ENCODE measurements at places on chromosomes 16 and 17.

DNA sequence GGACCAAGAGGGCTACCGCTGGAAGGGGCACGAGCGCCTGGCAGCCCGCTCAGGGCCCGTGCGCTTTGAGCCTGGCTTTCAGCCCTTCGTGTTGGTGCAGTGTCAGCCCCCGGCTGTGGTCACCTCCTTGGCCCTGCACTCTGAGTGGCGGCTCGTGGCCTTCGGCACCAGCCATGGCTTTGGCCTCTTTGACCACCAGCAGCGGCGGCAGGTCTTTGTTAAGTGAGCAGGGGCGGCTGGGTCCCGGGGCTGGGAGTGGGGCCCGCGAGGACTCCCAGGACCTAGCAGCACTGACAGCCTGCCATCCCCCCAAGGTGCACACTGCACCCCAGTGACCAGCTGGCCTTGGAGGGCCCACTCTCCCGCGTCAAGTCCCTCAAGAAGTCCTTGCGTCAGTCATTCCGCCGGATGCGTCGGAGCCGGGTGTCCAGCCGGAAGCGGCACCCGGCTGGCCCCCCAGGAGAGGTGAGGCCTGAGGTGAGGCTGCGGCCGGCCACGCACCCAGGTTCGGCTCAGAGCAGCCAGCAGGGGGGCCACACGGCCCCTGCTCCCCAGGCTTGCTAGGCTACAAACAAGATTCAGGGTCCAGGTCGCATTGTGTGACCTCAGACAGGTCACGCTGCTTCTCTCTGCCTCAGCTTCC is 17.4 kb upstream of the MYO15B start:
- no peak for DNase-seq

DNA sequence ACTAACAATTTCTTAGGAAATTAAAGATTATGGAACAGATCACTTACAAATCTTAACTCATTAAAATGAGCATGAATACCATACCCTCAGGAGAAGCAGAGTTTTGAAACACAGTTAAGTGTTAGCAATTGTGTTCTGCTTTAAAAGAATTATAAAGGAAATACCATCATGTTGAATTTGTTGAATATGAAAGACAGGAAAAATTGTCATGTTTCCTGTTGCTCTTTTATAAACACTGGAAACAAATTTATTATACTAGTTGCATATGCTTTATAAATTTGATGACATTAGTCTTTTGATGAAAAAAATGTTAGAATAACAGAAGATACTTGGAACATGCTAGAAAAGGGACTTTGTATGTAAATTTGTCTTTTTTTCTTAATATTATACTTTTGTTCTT is 59.7 kb downstream of the VMP1 start:
- no peak for DNase-seq

GRCh38 chr17:12472252-12473173 is 193.2 kb upstream of the MYOCD start:
- no peak for DNase-seq

DNA sequence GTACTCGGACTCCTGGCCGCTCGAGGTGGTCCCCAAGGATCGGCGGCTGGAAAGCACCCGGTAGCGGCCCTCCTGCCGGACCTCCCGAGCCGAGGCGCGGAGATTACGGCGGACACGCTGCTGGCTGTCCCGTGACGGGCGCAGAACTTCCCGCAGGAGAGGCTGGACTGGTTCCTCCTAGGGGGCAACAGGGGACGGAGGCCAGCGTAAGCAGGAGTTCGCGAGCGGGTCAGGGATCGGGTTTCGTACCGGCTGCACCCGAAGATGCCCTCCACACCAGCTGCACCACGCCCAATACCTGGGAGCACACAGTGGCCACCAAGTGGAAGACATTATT is 341 bp downstream of the SLC7A6OS start:
- no peak for DNase-seq

- DNase-seq = no peak
These were observed 3.5 kb upstream of the ERN2 start for GRCh38 chr16:23716484-23716883.

DNA sequence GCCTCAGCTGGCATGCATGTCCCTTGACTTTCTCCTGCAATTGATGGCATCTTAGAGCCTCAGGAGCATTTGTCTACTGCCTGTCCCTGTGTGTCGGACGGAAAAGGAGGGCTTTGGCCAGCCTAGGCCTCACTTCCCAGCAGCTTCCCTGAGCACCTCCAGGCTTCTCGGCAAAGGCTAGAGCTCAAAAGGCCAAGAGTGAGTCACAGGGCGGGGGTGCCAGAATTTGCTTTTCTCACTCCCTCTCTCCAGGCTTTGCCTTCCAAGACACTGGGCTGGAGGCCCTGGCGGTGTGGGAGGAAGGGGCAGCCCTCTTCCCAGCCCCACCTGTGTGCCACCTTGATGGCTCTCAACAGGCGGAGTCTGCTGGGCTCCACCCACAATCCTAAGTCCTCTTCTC is 107.3 kb upstream of the MAF start:
- DNase-seq = no peak

- DNase-seq = no peak
These were observed 267.3 kb downstream of the MAP2K4 start for GRCh38 chr17:12287953-12288352.

GRCh38 chr17:70071620-70072019 is 3.4 kb upstream of the KCNJ16 start:
- DNase-seq = no peak

DNA sequence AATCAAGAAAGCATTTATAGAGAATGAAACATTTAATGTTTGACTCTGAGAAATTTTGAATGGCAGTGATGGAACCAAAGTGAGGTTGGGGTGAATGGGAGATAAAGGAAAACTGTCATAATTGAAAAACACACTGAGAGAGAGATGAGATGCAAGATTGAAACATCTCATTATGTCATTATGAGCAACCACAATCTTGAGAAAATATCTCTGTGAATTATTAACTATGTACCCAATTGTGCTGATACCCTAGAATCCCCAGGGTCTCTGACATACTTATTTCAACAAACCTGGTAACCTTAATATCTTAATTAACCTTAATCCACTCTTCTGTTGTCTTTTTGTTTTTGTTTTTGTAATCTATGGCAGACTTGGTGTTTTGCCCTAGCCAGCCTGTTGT is 143.5 kb upstream of the HLF start:
- DNase-seq = no peak

DNA sequence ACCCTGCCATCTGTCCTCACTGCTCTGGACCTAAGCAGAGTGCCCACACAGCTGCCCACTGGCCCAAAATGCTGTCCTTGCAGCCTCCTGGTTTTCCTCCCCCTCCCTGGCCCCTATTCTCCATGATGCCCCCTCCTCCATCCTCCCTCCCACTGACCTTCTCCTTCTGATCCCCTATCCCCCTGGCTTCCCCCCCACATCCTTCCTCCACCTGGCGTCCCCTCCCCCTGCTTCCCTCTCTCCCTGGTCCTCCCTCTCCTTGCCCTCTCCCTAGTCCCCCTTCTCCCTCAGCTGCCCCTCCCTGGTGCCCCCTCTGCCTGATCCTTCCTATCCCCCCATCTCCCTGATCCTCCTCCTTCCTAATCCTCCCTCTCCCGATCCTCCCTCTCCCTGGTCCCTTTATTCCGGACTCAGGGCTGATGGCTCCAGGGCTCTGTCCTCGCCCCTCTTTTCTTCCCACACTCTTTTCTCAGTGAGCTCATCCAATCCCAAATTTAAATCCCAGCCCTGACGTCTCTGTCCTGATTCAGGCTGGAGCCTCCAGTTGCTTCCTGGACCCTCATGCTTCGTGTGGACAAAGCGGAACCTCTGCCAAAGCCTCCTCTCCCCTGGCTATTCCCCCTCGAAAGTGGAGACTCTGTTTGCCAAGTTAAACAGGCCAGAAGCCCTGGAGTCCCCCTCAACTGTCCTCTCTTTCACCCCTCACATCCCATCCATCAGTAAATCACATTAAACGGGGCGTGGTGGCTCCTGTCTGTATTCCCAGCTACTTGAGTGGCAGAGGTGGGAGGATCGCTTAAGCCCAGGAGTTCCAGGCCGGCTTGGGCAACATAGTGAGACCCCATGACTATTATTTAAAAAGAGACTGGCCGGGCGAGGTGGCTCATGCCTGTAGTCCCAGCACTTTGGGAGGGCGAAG is 18.1 kb upstream of the RHBDF2 start:
- no peak for DNase-seq

- no peak for DNase-seq
These were observed 1066.7 kb upstream of the RBFOX1 start for GRCh38 chr16:6265968-6266367.

DNA sequence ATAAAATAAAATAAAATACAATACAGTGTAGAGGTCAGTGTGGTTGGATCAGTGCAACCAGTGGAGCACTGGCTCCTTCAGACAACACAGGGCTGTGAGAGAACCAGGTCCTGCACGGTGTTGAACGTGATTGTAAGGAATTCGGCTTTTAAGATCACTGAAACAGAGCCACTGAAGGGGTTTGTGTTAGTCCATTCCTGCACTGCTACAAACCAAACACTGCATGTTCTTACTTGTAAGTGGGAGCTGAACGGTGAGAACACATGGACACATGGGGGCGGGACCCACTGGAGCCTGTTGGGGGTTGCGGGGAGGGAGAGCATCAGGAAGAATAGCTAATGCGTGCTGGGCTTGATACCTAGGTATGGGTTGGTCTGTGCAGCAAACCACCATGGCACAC is 193.2 kb upstream of the AXIN2 start:
- DNase-seq = no peak

- DNase-seq = no peak
These were observed 78.8 kb upstream of the RPRML start for GRCh38 chr17:47057830-47058229.

DNA sequence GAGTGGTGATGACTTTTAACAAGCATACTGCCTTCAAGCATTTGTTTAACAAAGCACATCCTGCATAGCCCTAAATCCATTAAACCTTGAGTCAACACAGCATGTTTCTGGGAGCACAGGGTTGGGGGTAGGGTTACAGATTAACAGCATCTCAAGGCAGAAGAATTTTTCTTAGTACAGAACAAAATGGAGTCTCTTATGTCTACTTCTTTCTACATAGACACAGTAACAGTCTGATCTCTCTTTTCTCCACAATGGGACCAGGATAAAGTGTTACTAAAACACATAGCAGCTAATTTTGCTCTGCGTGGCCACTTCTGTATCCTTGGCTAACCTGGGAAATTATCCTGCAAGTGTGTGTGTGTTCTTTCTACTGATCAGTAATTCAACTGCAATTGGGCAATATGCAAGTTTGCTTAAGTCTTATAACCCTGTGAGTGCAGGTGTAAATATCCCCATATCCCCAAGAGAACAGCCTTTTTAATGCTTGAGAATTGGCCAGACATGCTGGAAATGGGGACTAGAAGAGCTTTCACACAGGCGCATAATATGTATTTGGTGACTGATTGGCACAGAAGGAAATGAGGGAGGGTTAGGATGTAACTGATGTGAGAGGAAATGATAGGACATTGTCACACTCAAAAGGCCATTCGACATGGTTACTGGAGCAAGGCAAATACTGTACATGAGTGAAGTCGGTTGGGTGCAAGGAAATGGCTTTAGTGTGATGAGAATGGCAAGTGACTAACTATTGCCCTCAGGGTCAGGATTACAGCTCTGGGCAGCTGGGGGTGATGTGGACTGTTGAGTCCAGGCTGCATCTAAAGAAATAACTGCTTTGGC is 10.8 kb upstream of the ANKS4B start:
- DNase-seq = no peak

DNA sequence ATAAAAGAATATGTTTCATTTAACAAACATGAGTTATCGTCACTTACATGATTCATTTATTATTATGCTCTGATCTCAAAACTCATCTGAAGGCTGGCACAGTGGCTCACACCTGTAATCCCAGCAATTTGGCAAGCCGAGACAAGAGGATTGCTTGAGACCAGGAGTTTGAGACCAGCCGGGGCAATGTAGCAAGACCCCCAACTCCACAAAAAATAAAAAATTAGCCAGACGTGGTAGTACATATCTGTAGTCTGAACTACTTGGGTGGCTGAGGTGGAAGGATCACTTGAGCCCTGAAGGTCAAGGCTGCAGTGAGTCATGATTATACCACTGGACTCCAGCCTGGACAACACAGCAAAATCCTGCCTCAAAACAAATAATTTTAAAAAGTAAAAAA is 16.0 kb downstream of the APPBP2 start:
- no peak for DNase-seq

DNA sequence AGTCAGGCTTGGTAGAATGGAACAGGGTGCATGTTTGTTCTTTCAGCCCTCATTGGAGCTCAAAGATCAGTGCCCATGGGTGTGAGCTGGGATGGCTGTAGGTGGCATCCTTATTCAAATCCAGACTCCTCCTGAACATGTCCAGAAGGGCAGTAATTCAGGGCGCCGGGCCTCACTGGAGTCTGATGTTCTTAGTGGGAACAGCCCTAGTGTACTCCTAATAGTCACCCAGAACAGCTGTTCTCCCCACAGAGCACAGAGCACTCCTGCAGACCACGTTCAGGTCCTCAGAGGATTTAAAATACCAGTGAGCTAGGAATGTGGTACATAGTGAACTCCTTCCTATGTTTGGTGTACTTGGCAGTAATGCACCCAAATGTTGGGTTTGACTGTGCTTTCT is 96.2 kb downstream of the BANP start:
- no peak for DNase-seq

DNA sequence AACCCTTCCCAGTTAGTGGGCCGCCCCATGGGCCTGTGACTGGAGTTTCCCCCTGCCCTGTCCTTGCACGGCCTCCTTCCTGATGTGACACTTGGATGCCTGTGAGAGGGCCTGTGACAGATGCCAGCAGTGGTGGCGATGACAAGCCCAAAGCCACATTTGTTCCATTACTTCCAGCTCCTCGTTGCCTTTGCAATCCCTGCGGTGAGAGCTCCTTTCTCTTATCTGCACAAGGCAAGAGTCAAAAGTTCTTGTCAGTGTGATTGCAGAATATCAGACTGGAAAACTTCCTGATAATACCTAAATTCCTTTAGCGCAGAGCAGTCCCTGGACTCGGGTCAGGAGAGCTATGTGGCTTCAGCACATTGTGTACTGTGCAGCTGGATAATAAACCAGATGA is 54.4 kb upstream of the ARHGAP44 start:
- no peak for DNase-seq

DNA sequence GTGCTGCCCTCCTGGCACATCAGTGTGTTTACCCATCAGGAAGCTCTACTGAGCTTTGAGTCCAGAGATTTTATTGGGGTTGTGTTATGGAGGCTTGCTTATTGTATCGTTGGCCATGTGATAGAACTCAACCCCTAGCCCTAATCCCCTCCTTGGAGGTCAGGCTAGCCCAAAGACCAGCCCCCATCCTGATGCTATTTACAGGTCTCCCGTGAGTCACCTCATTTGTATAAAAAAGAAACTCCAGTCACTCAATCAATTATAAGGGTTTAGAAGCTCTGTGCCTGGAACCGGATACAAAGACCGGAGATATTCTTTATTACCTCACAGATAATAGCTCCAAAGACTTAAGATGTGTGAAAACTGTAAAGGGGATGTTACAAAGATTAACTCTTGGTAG is 405.9 kb downstream of the CNTNAP4 start:
- no peak for DNase-seq
